Renal pelvis (tissue), 12 donors: ENCODE measurements at places on chromosomes 2 and 18.

DNA sequence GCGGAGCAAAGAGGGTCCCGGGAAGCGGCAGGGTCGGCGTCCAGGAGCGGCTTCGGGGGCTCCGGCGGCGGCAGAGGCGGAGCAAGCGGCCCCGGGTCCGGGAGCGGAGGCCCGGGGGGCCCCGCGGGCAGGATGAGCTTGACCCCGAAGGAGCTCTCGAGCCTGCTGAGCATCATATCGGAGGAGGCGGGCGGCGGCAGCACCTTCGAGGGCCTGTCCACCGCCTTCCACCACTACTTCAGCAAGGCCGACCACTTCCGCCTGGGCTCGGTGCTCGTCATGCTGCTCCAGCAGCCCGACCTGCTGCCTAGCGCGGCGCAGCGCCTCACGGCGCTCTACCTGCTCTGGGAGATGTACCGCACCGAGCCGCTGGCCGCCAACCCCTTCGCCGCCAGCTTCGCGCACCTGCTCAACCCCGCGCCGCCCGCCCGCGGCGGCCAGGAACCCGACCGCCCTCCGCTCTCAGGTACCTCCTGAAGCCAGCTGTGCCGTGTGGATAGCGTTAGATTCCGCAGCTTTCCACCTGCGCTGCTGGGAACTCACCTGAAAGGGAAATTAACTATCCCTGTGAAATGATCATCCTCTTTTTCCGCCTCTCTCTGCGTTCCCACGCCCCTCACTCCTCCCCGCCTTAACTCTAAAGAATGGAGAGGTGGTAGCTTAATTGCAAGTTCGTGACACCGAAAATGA is 472 bp downstream of the CNOT11 start:
- DNase-seq: peak; percentile 55

GRCh38 chr2:124607679-124608078 is 582.6 kb downstream of the CNTNAP5 start:
- no peak for DNase-seq

DNA sequence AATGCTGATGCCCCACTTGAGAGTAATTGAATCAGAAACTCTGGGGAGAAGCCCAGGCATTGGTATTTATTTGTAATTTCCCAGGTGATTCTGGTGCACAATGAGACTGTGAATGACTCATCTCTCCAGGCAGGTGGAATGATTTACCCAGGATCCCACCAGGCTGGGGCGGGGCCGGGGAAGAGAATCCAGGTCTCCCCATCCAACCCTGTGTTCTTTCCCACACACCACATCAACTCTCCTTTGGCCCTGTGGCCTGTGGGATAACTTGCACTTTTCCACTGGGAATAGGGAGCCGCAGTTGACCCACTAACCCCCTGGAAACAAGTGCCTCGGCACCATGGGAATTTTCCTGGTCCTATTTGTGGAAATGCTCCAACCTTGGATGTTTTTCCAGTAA is 409.8 kb downstream of the ZNF521 start:
- no peak for DNase-seq

DNA sequence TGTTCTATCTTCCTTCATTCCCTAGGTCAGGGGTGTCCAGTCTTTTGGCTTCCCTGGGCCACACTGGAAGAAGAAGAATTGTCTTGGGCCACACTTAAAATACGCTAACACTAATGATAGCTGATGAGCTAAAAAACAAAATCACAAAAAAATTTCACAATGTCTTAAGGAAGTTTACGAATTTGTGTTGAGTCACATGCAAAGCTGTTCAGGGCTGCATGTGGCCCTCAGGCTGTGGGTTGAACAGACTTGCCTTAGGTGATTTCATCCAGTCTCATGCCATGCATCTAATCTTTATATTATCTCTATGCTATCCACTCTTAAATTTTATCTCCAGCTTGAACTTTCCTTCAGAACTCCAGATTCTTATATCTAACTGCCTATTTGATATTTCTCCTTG is 80.1 kb downstream of the CCDC85A start:
- DNase-seq: no peak

DNA sequence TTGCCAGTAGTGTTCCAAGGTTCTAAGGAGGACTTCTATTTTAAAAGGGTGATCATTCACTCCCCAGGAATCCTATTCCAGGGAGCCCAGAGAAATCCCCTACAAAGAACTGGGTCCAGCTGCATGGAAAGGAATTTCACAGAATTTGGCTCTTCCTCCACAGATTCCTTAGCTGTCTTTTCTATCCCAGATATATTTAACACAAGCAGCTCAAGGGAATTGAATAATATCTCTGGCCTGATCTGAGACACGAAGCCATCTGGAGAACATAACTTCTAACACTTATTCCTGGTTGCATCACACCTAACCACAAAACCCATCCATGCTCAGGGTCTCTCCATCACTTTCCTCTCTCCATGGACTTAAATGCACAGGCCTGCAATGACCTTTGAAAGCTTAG is 306.7 kb upstream of the ACVR2A start:
- no peak for DNase-seq

GRCh38 chr2:240154606-240155005 is 14.1 kb upstream of the OTOS start:
- DNase-seq: no peak

DNA sequence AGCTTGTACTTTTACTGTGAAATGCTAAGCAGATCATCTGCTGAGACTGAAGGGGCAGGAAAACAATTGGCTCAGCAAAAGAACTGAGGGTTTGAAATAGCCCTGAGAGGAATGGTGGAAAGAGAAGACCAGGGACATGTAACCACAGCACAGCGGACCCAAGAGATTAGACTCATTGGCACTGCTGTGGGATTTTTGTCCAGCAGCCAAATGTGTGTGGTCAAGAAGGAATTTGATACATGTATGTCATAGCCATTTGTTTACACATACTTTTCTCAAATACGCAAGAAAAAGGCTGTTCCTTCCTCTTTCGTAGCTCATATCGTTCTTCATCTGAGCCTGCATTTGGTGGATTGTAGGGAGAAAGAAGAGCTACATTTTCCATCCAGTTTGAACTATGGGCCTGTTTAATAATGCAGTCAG is 73.8 kb downstream of the TRABD2A start:
- DNase-seq: peak; percentile 10

- no peak for DNase-seq
These were observed 50.6 kb downstream of the PMAIP1 start for GRCh38 chr18:59950215-59950944.

DNA sequence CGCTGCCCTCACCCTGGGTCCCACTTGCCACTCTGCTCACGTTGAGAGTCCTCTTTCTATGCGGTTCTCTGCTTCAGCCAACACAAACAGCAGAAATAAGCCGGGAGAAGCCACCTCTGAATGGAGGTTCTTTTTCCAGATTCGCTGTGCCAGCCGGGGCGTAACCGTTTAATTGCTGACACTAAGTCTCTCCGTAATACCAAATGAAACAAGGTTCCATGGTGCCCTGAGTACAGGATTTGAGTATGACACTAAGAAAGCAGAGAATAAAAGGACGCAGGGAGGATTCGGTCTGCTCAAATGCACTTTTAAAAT is 37.6 kb downstream of the CTIF start:
- DNase-seq: no peak

- DNase-seq: no peak
These were observed 453.5 kb upstream of the SMIM21 start for GRCh38 chr18:75880925-75881504.

DNA sequence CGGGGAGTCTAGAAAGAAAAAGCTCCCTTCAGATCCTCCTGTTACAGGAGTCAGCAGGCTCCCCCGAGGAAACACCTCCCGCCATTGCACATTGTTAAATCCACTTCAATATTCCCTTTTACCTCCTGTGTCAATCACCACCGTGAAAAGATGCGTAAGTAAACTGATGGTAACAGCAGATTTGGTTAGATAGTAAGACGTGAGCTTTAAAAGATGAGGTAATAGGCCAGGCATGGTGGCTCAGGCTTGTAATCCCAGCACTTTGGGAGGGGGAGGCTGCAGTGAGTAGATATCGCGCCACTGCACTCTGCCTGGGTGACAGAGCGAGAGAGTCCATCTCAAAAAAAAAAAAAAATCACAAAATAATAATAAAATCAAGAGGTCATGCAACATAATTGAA is 15.2 kb upstream of the NCL start:
- no peak for DNase-seq

DNA sequence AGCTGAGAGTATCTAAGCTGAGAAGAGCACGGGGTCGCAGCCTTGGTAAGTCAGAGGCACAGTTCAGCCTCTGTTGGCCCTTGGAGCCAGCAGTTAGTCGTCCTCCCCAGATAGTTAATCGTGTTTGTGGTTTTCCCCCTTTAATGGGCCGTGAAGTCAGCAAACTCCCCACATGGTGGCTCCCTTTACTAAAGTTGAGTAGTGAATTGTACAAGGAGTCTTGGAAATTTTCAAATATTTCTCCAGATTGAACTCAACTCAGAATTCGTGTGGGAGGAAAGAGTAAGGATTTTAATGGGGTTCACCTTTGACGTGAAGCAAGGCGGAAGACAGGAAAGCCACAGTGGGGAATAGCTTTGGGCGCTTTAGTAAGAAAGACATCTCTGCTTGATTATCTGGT is 2.4 kb upstream of the ADCYAP1 start:
- DNase-seq: no peak

DNA sequence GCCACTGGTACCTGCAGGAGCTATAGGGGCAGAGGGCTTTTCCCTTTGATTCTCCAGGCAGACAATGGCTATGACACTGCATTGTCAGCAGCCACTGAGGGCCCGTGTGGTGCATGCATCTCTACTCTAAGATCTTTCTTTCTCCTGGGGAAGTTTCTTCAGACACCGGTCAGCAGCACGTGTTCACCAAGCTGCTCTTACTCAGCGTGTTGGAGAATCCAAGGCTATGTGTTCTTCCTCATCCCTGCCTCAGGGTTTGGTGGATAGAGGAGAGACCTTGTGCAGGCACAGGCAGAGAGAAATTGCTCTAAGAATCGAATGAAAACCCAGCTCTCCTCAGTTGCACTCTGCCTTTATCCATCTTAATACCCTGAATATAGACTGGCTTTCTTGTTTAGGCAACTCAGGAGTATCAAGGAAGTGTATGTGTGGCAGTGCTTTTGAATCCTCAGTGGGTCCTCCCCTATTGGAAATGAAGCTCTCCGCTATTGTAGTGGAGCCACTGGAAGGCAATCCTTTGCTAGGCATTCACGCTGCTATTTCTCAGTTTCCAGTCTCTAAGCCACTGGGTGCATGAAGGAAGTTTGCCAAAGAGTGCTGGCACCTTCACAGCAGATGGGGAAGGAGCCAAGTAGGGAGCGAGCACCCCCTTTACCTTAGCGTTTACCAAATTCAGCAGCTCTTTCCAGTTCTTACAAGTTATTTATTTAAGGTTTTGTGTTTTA is 86.9 kb upstream of the EML6 start:
- DNase-seq: no peak

DNA sequence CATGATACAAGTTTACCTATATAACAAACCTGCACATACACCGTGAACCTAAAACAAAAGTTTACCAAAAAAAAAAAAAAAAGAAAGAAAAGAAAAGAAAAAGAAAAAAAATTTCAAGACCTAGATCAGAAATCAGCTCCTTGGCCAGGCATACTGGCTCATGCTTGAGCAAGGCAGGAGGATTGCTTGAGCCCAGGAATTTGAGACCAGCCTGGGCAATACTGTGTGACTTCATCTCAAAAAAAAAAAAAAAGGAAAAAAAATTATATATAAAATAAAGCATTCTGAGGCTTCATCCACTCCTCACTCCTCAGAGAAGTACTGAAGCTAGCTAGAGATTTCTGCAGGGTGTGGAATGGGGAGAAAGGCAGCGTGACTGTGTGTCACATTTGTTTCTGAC is 11.8 kb upstream of the PROC start:
- DNase-seq: no peak

DNA sequence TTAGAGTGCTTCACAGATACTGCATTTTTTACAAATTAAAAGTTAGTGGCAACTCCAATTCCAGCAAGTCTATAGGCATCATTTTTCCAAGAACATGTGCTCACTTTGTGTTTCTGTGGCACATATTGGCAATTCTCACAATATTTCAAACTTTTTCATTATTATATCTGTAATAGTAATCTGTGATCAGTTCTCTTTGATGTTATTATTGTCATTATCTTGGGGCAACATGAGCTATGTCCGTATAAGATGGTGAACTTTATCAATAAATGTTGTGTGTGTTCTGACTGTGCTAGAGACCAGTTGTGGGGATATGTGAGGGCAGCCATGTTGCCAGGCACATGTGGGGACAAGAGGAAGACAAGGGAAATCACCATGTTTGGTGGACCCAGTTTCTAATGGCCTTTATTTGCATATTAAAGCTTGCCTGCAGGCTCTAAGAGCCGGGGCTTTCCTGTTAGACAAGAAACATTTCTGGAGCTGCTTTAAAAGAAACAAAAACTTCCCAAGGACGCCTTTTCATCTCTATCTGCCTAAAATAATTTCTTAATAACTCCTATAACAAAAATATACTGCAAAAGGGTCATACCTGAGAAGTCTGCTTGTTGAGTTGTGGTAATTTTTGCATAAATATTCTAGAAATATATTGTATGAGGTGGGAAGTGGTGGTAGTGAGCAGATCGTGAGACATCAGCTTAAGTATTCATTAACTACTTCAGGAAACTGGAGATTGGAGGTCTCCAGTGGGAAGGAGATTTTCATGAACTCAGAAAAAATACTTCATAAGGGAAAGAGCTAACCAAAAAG is 37.2 kb downstream of the KYNU start:
- no peak for DNase-seq

DNA sequence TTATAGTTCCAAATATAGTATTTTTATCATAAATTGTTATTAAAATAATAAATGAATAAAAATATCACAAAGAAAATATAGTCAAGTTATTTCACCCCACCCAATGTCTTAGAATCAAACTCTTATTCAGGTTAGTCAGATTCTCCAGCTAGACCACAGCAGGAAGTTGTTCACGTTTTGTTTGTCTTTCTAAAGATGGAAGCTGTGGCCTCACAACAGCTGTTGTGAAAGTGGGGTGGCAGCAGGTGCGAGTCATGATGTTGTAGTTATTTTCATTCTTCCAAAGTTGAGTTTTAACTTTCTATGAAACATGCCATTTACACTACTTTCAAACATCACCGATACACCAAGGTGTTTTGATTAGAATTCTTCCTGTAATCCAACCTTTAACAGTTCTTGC is 272.9 kb downstream of the SLC8A1 start:
- no peak for DNase-seq

- no peak for DNase-seq
These were observed 59.7 kb upstream of the MEX3C start for GRCh38 chr18:51257150-51257549.

DNA sequence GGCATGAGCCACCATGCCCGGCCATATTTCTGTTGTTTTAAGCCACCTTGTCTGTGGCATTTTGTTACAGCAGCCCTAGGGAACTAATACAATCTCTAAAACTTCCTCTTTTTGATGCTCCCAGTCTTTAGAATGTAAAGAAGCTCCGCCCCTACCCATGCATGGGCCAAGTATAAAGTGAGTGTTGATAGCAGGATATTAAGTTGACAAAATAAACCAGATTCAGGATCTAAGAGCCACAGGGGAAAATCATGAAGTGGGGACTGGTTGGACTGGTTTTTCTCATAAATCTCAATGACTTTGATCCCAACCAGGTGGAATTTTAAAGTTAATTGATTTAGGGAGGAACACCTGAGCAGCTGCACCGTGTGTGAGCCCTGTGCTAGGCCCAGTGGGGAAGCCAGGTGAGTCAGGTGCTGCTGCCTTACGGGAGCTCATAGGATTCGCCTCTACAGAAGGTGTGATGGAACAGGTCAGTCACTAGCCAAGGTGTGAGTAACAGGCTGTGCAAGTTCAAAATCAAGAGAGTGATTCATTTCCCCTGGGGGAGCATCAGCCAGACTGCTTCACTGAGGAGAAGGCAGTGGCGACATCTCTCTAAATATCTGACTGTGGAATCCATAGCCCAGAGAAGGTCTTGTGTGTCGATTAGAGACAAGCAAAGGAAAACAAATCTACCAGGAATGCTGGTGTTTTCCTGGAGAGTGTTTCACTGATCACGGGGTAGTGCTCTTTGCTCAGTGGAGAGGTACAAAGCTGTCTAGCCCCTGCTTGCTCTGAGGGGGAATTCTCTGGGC is 63.0 kb upstream of the MSH2 start:
- no peak for DNase-seq
